ENCODE measurements at places on chromosomes 11 and 22.

DNA sequence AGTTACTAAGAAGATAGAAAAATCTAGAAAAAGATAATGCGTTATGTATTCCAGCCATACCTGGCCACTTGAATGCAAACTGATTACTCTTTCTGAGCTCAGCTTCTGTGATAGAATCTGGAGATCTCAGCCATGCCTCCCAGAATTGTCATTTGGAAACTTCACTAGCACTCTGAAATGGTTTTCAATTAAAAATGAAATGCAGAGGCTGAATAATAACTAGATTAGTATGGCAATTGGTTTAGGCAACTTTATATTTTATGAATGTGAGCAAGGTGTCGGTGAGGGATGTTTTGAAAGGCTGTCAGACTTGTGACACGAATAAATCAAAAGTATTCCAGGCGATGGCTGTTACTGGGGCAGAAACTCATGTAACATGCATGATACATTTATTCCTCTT lies 128.8 kb upstream of the SORL1-AS1 start:
- DNase-seq = no peak

DNA sequence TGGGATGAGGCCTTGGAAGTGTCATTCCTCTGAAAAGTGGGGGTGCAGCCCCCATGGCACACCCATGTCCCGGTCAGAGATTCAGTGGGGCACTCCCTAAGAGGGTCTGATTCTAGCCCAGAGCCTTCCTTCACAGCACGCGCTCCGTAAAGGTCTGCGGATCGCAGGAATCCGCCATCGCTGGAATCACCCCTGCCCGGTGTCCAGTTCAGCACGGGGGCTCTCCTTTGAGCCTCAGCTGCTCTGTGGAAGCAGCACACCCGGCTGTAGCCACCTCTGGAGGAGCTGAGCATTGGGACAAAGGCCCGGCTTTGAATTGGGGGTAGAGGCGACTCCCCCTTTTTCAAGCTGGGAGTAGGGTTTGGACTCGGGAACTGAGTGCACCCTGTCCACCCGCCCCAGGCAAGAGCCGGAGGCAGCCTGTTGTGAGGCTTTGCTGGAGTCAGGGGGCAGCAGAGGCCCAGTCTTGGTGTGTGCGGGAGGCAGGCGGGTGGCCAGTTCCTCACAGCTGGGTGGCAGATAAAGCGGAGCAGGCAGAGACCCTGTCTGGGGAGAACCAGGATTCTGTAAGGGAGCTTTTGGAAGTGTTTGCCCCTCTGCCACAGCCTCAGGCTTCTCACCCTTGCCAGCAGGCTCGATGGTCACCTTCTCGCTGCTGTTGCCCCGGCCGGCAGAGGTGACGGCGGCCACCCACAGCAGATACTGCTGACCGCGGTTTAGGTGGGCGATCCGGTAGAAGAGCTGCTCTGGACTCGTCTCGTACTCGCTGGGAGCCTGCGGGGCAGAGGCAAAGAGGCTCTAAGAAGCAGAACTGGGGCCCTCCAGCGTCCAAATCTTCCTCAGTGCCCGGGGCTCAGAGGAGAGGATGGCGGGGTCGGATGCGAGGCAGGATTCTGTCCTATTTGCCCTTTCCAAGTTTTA lies 115.9 kb downstream of the CEP164 start:
- DNase-seq = no peak

DNA sequence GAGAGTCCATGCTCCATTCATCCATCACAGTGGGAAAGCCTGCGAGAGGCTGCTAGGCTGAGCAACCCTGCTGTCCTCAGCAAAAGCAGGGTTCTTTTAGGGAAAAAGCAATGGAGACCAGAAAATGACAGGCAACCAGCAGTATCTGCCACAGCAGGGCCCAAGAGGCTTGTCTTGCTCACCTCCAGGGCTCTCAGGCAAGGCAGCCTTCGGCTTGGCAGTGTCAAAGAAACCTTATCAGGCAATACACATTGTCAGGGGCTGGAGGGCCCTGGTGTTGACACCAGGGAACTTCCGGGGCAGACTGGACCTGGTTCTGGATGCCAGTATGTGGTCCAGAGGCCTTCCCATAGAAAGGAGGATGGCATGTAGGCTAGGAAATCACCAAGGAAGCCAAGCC lies 10.2 kb upstream of the TLCD5 start:
- DNase-seq = no peak

DNA sequence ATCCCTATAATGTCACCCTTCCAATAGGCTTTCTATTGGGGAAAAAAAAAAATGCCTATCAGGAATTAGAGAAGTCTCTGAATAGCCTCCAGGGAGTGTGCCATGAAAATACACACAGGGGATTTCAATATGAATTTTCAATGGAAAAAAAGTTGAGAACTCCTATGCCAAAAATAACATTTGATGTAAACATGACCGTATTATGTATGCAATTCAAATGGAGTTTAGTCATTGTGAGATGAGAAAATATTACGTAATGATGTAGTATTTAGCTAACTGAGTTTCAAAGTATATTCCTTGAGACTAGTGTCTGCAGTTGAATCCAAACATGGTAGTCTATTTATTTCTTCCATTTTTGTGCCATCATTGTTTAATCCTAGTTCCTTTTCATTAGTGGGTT lies 182.3 kb downstream of the BLID start:
- DNase-seq = no peak

GRCh38 chr11:13145461-13145860 lies 132.1 kb upstream of the BMAL1 start:
- no peak for DNase-seq

- no peak for DNase-seq
Observed at GRCh38 chr22:36253523-36254490, 874 bp downstream of the APOL1 start.

DNA sequence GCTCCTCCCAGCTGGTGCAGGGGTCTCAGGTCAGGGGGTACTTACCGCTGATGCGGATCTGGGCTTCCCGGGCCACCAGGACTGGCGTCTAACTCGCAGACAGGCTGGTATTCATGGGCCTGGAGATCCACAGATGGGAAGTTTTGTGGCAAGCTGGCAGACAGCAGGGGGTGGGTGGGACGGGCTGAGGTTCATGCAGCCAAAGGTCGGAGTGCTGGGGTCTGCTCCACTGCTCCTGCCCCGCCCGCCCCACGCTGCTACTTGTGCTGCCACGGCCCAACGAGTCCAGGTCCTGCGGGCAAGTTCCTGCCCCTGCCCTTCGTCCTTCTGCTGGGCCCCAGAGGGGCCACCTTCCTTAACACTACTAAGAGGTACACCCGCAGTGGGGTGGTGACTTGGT lies 3.1 kb downstream of the ACY3 start:
- no peak for DNase-seq

- DNase-seq = no peak
Observed at GRCh38 chr11:36306888-36307287, 10.8 kb downstream of the PRR5L start.

DNA sequence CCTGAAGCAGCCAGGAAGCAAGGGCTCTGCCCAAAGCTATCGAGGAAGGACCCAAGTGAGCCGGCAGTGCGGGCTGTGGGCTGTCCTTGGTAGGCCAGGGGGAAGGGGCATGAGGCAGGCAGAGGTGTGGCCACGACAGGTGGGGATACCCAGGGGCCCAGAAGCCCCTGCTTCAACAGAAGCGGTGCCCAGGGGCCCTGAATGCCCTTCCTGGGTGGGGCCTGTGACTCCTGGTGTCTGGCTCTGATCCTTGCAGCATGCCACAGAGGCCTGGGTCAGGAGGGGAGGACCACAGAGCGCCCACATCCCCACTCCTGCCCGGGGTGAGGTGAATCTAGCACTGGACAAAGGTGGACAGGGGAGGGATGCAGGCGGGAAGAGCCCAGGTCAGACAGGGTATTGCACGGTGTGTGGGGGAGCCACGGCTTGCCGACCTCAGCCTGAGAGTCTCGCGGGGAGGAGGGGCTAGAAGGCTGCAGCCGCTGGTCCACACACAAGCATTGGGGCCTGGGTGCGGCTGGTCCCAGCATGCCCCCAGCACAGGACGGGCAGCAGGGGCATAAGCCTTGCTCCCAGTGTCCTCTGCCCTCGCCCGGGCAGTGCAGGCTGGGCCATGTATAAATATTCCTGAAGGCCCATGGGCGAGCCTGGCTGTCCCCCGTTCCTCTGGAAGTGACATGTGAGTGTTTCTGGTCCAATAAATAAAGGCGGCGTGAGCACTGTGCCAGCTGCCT lies 19.0 kb downstream of the MAFF start:
- DNase-seq = no peak

DNA sequence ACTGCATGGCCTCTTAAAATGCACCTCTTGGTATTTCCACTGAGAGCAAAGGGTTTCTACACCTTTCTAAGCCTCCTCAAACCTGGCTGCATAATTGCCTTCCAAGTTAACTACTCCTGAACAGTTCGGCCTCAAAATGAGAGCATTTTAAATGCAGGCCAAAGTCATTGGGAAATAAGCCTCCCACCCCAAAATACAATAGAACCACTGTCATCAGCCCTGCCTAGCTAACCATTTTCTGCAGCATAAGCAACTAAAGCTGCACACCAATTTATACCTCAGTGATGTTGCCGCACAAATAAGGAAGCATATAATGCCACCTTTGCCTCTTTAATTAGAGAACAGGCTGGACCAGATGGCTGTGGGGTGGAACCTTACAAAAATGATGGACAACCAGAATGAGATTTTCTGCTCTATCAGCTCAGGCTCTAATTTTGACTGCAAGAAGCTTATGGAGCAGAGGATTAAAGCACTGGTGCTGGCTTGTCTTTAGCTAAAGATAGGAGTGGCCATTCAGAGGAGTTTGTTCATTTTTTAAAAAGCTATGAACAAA lies 4.3 kb downstream of the TOB2 start:
- DNase-seq = no peak

DNA sequence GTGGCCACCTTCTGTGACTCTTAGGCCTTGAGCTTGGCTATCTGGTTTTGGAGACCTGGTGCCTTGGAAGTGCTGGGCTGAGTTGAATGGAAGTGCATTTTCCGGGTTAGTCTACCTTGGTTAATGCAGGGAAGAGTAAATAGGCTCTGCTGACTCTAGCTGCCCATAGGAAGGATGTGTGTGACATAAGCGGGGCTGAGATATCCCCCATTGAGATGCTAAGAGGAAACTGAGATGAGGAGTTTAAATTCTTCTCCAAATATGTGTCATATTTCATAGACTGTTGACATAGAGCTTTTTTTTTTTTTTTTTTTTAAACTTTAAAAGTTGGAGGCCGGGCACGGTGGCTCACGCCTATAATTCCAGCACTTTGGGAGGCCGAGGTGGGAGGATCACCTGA lies 30.8 kb downstream of the ZNRF3 start:
- DNase-seq = no peak

DNA sequence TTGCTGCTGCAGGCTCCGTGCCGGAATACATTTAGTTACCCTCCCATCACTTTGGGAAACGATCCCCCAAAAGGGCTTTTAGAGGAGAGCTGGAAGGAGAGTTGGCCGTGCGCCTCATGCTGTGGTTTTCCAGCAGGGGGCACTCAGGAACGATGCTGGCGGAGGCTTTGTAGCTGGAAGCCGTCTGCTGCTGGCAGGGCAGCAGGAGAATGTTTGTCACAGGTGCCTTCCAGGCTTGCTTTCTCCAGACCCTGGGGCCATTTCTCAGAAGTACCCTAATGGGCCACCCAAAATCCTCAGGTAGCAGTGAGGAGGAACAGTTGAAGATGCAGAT lies 30.0 kb upstream of the CABP7 start:
- DNase-seq = no peak

DNA sequence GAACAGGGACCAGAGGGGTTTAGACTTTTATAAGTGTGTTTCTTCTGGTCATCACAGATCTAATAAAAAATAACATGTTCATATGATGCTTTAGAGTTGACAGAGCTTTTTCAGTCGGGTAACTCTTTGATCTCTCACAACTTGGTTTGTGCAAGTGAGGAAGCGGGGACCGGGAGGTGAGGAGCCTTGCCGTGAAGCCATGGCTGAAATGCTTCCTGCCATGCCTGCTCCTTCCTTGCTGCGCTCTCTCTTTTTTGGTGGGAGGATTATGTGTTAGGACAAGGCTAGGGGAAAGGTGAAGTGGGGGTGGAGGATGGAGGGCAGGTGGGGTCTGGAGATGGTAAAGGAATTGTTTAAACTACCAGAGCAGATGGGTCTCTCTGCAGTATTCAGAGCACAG lies 23.8 kb downstream of the TEAD1 start:
- no peak for DNase-seq

DNA sequence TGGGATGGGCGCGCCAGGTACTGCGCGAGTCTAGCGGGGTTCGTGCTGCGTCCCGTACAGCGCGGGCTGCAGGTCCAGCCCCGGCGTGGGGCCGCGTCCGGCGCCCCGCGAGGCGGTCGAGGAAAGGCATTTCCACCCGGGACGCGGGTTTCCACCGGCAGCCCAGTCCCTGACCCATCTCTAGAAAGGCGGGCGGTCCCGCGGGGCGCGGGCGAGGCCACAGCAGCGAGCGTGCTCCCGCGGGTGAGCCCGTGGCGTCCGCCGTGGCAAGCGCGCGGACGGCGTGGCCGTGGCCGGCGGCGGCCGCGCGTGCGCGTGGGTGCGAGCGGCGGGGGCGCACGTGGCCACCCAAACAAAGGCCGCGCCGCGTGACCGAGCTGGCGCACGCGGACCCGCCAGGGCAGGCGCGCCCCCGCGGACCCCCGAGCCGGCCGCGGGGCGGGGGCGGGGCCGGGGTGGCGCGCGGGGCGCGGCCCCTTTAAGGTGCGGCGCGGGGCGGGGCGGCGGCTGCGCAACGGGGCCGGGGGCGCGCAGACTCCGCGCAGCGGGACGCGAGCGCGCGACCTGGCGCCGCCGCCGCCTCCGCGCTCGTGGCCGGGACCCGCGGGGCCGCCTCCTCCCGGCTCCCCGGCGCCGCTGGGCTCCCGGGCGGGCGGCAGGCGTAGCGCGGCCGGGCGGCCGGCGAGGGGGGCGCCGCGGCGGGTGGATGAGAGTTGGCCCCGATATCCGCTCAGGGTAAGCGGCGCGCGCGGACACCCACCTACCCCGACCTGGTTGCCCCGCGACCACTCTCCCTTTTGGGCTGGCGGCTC lies 39.3 kb upstream of the CELSR1 start:
- no peak for DNase-seq

DNA sequence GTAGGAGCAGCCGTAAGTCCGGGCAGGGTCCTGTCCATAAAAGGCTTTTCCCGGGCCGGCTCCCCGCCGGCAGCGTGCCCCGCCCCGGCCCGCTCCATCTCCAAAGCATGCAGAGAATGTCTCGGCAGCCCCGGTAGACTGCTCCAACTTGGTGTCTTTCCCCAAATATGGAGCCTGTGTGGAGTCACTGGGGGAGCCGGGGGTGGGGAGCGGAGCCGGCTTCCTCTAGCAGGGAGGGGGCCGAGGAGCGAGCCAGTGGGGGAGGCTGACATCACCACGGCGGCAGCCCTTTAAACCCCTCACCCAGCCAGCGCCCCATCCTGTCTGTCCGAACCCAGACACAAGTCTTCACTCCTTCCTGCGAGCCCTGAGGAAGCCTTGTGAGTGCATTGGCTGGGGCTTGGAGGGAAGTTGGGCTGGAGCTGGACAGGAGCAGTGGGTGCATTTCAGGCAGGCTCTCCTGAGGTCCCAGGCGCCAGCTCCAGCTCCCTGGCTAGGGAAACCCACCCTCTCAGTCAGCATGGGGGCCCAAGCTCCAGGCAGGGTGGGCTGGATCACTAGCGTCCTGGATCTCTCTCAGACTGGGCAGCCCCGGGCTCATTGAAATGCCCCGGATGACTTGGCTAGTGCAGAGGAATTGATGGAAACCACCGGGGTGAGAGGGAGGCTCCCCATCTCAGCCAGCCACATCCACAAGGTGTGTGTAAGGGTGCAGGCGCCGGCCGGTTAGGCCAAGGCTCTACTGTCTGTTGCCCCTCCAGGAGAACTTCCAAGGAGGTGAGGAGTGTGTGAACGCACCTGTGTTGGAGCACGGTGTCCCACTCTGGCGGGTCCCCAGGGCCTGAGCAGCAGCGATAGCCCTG lies at the start of gene TAGLN:
Gene TAGLN (plus strand): TSS at position 318 of the 863 bp plus-strand sequence. CDS start 3,644 bp downstream, outside the sequence.
- DNase-seq = no peak

Measured in stimulated activated CD8-positive, alpha-beta memory T cell treated with anti-CD3 and anti-CD28 coated beads, Interleukin-2, amount 100 ng/mL, for 1 hour (primary cell).